Activated naive CD4-positive, alpha-beta T cell (primary cell): ENCODE measurements at places on chromosomes 2 and 18.

- no peak for DNase-seq
These were observed 30.5 kb upstream of the MAL start for GRCh38 chr2:94994914-94995552.

DNA sequence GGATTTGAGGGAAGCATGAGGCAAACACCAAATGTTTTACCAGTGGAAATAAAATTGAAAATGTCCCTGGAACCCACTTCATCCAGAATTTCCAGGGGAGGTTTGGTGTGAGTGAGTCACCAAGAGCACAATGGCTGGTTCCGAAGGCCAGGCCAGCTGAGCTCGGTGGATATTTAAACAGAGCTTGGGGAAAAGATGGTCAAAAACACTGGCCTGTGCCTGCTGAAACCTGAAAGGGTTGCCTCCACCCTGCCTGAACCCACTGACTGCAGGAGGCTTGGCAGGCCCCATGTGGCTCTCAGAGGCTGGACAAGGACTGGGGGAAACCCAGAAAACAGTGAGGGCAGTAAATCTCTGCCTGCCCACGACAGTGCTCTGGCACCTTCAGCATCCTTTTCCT, 93.9 kb downstream of the TTC32 start:
- DNase-seq: no peak

DNA sequence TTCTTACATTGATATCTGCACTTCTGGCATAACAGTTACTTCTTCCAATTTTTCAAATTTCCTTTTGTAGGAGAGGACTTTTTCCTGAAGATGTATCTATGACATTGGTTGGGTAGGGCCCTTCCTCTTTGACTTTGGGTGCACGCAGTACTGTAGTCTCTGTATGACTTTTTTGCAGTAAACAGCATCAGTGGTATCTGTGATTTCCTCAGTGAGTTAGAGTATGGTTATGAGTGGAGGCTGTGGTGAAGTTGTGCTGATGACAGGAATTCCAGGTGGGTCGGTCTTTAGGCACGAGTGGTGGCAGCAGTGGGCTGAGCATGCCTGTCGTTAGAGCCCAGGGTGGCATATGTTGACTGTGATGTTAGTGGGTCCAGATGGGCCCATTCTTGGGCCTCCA, 17.6 kb downstream of the ACVR1C start:
- DNase-seq: no peak

DNA sequence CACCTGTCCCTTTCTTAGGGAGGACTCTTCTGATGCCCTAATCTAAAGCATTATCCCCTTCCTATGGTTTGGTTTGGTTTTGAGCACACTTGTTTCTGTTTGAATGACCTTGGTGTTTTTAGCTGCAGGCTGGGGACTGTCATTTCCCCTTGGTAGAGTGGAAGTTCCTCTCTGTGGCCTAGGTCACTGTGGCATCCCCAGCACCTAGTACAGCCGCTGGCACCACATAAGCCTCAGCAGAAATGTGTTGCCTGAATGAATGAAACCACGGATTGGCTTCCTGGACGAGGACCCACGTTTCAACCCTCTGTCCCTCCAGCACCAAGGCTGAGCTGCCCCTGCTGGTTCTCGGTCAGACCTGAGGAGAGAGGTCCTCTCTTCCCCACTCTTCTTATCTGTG, 159.9 kb downstream of the CTIF start:
- DNase-seq: no peak

DNA sequence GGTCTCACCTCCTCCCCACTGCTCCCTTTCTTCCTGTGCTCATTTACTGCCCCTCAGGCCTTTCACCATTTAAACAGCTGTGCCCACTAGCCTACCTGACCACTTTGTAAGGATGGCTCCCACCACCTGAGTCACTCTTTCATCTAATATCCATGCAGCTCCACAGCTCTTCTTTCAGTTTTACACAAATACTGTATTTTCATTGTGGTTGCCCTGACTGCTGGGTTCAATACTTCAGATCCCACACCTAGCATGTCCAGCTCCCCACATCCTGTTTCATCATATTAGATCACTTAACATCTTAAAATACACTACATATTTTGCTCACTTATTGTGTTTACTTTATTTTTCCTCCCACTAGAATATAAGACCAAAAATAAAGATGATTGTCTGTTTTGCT, 1110.6 kb downstream of the TSN start:
- no peak for DNase-seq

DNA sequence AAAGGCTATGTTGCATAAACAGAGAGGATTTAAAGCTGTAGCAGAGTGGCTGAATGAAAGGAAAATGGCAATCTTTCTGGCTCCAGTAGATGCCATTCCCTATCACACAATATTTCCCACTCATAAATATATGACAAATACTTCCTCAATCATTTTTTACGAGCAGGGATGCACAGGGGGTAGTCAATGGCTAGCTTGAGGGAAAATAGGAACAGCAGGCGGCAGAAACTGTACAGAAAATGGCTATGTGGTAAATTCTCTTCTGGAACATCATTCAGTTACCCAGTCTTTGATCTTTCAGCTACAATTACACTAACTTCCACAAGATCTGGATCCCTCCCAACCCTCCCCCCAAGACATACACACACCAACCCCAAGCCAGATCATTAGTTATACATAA, 127.2 kb downstream of the OLA1 start:
- DNase-seq: no peak

GRCh38 chr2:117232305-117232704, 582.2 kb upstream of the DDX18 start:
- no peak for DNase-seq

- DNase-seq: no peak
These were observed 199.6 kb upstream of the HNMT start for GRCh38 chr2:137764646-137765045.

DNA sequence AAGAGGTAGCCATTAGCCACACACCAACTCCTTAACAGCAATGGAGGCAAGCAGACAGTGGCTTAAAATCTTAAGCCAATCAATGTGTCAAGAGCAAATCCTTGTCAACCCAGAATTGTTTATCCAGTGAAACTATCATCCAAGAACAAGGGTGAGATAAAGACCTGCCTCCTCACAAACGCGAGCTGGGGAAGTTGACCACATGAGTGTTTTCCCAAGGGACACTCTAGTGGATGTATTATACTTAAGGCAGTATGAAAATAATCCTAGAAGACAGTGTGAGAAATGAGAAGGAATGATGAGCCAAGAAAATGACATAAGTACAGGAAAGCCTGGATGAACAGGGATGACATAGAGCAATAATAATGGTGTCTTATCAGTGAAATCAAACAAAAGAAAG, 209.6 kb downstream of the TWIST2 start:
- no peak for DNase-seq

DNA sequence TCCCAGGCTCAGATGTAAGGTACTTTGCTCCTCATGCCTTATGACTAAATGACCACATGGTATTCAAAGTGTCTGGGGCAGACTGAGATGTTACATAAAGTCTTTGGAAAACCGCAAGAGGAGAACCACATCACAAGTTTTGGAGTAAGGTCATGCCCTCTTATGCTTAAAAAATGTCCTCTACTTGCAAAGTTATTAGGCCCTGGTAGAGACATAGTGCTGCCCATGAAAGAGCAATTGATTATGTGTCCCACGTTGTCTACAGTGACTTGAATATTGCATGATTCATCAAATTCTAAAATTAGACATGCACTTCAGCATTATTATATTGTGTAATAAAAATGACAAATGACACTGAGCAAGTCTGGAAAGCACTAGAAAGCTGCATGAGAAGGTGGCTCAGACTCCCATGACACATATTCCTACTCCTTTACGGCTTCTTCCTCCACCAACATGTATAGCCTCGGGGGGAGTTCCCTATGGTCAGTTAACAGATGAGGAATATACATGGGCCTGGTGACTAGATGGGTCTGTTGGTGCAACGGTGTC, 602.6 kb upstream of the VRK2 start:
- no peak for DNase-seq

DNA sequence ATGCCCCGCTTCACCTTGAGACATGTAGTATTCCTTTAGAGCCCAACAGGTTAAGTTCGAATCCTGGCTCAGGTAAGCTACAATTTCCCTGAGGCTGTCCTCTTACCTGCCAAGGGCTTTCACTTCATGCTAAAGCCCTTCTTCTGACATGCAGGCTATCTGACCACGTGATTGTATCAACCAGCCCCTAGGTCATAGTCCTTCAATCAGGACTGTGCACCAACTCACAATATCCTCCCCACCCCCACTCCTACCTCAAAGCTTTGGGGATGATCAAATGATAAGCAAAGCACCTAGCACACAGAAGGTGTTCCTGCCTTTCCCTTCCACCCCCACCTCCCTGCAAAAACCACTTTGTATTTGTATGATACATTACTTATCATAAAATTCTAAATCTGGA, 78.9 kb downstream of the AAK1 start:
- no peak for DNase-seq

GRCh38 chr2:72150157-72150860, 2.6 kb upstream of the CYP26B1 start:
- no peak for DNase-seq

DNA sequence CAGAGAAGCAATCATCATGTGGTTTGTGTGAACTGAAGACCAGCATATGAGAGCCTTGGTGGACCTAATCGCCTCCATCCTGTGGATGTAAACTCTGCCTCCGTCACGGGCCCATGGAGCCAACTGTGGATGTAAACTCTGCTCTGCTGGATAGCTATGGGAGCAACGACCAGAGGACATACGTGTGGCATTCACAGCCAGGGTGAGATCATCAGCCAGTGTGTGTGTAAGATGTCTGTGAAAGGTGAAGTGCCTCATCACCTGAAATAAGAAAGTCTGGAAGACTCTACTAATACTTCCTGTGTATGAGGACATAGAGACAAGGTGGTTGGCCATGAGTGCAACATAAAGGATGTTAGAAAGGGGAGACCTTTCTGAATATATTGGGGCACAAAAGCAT, 63.5 kb downstream of the CYB5A start:
- no peak for DNase-seq

- DNase-seq: no peak
These were observed 513.8 kb upstream of the POU3F3 start for GRCh38 chr2:104340162-104340561.
